ENCODE measurements at places on chromosomes 12 and 14. TPM values are rescaled to one million over a fixed set of nuclear protein-coding genes. Genes with fewer than 3 reads are reported as not detected.

DNA sequence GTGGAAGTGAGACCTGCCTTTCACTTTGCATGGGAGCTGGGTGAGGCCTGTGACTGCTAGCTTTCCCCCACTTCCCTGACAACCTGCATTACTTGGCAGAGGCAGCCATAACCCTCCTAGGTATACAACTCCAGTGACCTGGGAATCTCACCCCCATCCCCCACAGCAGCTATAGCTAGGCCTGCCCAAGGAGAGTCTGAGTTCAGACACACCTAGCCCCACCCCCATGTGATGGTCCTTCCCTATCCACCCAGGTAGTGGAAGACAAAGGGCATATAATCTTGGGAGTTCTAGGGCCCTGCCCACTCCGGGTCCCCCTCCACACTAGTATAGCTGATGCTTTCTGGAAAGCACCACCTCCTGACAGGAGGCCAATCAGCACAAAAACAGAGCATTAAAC lies 6.3 kb upstream of the STRAP start:
- DNase-seq, result no peak

- DNase-seq, result no peak
These were observed 115.0 kb downstream of the IGF1 start for GRCh38 chr12:102365365-102365764.

The SMIM41 gene
- total RNA-seq, result not detected

DNA sequence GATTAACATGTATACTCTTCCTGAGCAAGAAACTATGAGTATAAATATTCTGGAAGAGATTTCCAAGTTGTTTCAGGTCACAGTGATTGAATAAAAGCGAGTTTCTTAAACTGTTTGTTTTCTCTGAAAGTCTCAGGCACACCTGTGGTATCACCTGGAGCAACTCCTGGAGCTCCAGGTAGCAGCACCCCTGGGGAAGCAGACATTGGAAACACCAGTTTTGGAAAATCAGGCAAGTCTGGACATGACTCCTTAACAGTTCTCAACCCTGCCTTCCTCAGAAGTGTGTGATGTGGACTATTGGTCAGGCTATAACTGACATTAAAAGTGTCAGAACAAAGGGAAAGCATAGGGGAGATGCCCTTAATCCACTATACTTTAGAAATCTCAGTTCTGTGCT lies 217.6 kb upstream of the CNTN1 start:
- DNase-seq, result no peak

DNA sequence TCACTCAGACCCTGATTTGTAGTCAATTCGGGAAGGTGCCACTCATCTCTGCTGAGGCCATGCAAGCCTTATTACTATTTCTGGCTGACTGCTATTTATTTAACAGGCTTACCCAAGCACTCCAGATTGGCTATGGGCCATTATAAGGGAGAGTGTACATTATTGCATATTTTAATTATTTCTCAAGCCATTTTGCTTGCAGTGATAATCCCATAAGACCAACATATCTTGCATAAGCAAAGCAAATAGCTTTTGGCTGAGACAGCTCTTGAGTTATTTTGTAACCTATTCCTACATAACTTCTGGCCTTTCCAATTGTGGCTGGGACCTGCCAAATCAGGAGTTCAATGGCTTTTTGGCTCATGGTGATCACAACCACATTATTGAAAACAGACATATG lies 509.6 kb upstream of the USP15 start:
- DNase-seq, result no peak

GRCh38 chr14:83842547-83842946 lies 1687.4 kb upstream of the FLRT2 start:
- DNase-seq, result no peak

DNA sequence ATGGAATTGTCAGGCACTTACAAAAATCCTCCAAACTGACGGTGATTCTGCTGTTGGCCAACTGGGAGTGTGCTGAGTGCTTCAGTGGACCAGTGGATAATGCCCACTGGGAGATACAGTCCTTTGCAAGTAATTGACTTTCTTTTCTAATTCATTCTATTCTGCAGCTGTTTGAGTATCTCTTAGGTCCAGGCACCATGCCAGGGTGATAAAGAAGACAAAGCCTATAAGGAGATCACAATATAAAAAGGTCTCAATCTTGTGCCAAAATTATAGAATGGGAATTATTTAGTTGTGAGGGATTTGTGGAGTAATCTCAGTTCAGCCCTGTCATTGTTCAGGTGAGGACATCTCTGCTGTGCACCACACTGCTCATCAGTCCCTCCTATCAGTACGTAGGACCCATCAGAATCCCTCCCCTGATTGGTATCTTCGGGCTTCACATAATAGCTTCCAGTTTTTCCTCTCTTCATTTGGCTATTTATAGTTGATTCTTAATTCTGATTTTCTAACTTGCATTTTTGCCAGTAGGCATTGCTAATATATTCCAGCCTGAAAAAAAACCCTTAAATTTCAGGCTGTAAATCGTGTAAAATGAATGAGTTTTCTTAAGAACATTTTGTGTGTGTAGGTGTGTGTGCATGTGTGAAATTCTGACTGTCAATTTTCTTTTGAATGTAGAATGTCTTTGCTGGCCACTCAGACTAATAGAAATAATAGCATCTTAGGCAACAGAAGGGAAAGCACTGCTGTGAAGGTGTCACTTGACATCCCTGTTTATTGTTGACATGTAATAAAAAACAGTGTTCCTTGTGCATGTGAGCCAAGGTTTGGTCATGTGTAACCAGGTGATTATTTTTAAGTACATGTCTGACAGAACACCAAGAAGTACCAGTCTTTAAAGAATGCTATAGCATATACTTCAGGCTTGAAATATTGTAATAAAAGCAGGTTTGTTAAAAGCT lies 457.6 kb upstream of the RGS6 start:
- DNase-seq, result no peak

The COPS7A gene
- total RNA-seq, result 37.6 TPM

Measured in mesothelial cell of epicardium (in vitro differentiated cells).